ENCODE measurements at places on chromosomes 3 and 15.

GRCh38 chr3:48024401-48024800, 8.2 kb upstream of the MAP4 start:
- no peak for DNase-seq

- DNase-seq = no peak
These were observed 22.1 kb downstream of the SUSD5 start for GRCh38 chr3:33196538-33196937.

- no peak for DNase-seq
These were observed 314.7 kb upstream of the CNTN4 start for GRCh38 chr3:1783995-1784394.

DNA sequence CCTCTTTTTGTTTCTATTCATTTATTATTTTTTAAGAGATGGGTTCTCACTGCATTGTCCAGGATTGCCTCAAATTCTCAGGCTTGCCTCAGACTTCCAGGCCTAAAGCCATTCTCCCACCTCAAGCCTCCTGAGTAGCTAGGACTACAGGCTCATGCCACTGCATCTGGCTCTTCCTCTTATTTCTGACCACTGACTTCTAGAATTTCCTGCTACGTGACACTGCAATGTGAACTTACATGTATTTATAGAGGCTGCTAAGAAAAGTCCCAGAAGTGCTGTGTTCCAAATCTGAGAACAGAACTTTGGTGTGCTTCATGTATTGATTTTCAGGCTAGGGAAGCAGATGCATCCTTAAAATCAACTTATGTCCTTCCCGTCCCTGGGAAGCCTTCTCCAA, 407.4 kb downstream of the RSL24D1 start:
- no peak for DNase-seq

- DNase-seq = no peak
These were observed 30.1 kb upstream of the SPTSSB start for GRCh38 chr3:161401389-161401788.

Data from activated CD4-positive, alpha-beta T cell treated with anti-CD3 and anti-CD28 coated beads for 1 hour (primary cell).